Muscle of leg (tissue), 16 donors: ENCODE measurements at places on chromosomes 4 and X. TPM values are rescaled to one million over a fixed set of nuclear protein-coding genes. Genes with fewer than 3 reads are reported as not detected.

DNA sequence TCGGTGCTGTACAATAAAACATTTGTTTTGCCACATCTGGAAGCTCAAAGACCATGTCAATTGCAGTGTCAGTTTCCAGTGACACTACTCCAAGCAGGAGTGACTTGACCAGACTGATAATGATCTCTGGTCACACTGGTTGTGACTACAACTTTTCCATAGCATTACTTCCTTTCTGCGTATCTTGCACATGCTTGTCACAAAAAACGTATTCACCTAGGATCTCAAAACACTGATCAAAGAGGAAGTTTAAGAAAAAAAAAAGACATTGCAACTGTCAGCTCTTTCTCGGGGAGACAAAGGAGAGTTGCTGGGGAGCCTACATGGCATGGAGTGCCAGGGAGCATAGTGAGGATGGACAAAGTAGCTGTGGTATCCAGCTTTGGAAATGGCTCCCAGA is 60.6 kb downstream of the OPHN1 start:
- no peak for DNase-seq

GRCh38 chr4:185464887-185465286 is 6.6 kb downstream of the CCDC110 start:
- DNase-seq, result no peak

- no peak for DNase-seq
These were observed 567.1 kb downstream of the IL15 start for GRCh38 chr4:142203505-142203904.

DNA sequence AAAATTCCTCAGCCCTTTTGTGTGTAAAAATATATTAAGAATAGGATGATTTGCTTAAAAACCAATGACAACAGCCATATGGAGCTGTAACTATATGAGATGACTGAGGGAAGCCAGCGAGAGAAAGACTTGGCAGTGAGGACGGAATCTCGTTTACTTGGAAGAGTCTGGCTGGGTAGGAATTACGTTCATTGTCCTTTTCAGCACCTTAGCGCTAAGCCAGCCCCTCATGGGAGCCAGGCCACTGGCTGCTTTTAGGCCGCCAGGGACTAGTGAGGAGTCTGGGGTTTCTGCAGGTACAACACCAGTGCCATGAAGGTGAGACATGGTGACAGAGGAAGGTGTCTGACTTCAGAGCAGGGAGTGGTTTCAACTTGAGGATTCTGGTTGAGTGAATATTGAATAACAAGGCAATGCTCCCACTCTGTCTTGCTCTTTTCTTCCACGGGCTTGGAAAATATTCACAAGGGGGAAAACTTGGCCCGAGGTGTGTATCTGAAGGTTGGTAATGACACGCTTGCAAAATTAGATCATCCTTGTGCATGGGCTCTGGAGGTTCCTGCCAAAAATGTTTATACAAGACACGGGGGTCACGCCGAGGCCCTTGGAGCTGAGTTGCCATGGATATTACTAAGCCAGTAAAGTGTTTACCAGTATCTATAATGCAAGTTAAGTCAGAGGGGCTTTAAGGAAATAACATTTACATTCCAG is 17.4 kb downstream of the KLF3 start:
- DNase-seq, result peak; percentile 97

GRCh38 chr4:128835498-128836222 is 26.2 kb downstream of the JADE1 start:
- DNase-seq, result peak; percentile 62

GRCh38 chr4:85555206-85555605 is 80.3 kb downstream of the ARHGAP24 start:
- no peak for DNase-seq

DNA sequence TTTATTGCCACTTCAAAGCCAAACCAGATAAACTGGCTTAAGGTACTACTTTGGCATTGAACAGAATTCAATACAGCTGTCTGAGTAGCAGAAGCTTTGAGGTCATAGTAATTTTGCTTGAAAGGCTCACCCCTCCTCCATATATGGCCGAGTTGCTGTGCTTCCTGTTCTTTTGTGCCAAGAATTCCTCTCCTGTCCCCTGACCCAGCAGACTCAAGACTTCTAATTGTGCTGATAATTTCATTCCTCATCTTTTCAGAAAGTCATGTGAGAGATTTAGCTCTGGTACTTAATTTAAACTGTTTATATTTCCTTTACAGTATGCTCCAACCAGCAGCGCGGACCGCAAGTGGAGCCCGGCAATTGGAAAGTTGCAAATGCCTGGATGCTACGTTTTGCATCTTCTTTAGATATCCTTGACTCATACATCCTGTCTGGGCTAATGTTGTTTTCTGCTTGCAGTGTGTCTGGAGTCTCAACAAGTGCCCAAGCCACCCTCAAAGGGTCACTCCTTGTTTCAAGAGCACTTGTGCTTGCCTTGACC is 373.4 kb downstream of the PDGFC start:
- peak; percentile 49 for DNase-seq

DNA sequence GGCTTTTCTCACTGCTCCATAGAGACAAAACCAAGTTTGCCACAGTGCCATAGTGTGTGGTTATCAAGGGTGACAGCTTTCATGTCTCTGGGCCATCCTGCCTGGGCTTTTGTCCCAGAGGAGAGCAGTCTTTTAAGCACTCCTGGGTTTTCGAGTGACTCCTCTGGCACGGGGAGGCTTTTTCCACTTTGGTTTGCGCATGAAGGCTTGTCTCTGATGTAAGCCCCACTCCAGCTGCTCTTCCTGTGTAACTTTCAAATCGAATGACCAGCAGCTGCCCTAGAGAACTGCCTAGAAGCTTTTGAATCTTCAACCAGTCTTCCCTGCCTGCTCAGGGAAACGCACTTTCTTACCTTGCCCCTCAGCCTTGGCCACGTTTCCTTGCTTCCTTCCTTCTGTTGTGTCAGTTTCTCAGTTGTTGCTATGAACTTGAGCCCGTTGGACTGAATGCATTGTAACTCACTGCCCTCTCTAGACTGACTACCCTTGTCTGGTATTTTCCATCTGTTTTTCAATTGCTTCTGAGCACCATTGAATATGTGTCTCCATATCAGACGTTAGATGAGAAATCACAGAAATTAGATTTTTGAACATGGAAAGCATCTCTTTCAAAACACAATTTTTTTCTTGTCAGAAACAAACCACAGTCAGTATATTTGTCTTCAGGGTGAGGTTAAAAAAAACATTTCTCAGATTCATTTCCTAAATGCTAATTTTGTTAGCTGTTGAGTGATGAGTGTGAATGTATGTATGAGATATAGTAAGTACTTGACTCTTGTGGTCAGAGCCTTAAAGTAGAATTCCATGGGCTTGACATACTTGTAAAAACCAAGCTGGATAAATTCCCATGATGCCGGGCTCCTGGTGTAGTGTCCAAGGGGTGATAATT is 45.3 kb downstream of the SLC9A6 start:
- peak; percentile 95 for DNase-seq

DNA sequence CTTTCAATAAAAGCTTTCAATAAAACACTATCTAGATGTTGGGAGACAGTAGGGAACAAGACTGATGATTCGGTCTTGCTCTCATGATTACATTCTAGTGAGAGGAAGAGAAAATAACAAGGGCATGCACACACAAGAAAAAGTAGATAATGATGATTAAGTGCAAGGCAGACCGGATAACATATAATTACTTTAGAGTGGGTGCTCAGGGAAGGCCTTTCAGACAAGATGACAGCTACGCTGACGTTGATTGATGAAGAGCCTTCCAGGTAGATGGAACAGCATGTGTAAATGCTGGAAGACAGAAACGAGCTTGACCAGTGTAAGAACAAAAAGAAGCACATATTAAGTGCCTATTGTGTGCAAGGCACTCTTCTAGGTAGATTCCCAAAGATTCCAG is 43.4 kb downstream of the TXK start:
- DNase-seq, result no peak

Gene SPACA5
- not detected for total RNA-seq

Gene BMPR1B
- 21.1 TPM for total RNA-seq

Gene HTRA3
- total RNA-seq, result 46.8 TPM

Gene DDX53
- not detected for total RNA-seq

Gene SMIM31
- not detected for total RNA-seq

Gene GABRQ
- total RNA-seq, result 1.2 TPM
